Cerebellar nuclear complex (tissue), 1 donor: ENCODE measurements at places on chromosomes 5 and 9.

GRCh38 chr5:133642153-133642722 lies 29.9 kb upstream of the FSTL4 start:
- DNase-seq = no peak

- DNase-seq = no peak
Observed at GRCh38 chr5:1768283-1769000, 31.2 kb downstream of the MRPL36 start.

DNA sequence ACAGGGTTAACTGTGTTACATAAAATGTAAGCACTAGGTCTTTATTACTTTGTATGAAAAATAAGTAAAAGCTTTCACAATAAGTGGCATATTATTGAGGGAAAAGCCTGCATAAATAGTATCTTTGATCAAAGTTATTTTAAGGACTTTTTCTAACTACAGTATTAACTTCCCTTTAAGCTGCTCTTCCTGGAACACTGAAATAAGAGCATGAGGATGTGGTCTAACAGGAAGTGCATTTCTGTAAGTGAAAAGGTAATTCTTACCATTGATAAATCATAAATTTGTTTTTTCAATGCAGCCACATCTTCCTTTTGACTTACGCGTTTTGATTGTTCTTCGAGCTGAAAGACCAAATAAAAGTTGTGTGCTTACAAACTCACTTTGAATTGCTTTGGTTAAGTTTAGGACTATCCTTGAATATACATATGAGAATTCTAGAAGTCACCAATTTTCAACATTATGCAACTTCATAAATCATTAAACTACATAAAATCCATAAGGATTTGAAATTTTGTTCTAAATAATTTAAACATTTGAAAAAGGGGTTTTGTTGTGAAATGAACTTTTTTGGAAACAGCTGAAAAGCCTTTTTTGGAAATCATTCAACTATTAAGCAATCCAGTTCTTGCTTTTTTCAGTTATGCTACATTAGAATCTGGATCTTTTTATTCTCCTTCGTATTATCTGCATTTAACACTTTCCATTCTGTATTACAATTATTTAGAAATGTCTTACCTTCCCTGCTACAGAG lies 50.6 kb downstream of the RASEF start:
- DNase-seq = no peak

DNA sequence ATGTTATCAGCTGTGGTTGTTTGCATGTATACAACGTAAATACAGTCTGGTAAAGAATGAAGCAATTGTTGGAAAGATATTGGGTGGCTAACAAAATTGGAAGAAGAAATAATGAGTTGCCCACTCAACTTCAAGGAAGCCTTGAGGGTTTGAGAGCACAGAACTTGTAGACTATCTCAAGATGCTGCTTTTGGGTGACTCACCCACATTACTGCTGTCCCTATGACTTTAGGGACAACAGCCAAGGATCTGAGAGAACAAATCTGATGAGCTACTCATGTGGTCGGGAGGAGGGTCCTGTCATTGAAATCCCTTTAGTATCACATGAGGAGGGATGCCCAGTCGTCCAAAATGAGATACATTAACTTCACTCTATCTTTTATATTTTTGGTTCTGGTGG lies 261.8 kb downstream of the GAS1 start:
- no peak for DNase-seq

DNA sequence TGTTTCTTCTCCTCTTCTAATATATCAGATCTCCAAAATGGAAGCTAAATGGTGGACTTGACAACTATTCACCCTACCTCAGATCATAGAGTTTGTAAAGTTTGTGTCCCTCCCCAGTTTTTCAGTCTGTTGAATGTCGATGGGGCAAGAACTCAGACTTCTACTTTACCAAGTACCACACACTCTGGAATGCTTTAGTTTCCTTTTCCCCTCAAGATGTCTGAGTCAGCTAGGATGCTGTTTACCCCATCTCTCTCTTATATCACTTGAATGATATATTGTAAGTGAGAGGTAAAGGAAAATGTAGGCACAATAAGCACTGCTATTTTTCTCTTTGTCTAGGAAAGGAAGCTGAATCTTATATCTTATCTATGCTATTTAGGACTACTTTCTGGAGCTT lies 25.9 kb upstream of the TAL2 start:
- DNase-seq = no peak

GRCh38 chr9:129174102-129174723 lies 3.8 kb downstream of the IER5L start:
- DNase-seq = peak; percentile 18

- no peak for DNase-seq
Observed at GRCh38 chr5:74199005-74199404, 441.5 kb downstream of the ENC1 start.

DNA sequence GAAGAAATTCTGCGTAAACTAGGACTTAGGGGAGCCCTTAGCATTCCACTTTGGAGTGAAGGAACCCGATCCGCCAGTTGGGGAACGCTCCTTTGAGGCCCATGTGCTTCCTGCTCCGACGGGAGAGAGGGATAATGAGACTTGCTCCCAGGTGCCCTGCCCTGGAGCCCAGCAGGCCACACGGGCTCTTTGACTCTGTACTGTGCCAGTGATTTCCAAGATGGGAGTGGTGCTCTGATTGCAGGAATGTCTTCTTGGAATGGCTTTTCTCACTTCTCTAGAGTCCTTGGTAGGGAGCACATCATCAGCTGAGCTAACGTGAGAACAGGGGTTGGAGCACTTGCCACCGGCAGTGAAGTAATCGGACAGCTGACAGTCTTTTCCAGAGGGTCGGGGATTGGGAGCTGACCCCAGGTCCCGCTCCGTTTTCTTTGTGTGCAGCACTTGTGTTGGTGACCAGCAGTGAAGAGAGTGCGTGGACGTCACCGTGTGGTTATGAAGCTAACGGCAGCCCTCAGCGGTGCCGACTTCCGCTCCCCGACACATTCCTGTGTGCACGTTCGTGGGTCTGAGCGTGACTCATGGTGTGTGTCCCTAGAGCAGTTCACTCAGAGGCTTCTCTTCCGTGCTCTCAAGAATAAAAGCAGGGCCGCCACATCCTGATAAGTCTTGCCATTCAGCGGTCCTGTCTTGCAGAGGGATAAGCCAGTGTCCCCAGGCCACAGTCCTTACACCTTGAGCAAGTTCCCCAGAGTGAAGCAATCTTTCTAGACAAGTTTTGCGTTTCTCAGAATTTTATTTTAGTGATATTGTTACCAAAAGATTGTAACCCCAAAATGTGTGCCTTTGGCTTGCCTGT lies 25.6 kb downstream of the ABL1 start:
- no peak for DNase-seq

DNA sequence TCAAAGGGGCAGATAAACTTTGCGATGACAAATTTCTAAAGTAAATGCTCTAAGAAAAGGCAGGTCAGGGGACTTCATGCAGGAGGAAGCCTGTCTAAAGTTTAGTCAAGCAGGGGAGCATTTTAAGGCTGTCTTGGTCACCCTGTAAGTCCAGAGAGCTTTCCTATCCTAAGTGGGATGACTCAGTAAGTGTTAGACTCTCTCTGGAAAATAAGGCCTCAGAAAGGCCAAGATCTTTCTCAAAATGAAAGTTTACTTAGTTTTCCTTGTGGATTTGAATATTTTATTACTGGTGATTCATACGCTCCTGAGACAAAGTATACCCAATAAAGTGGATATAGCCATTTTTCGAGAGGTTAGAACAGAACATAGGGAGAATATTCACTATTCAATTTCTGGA lies 806.9 kb upstream of the CDH9 start:
- no peak for DNase-seq
